Psoas muscle (tissue), 8 donors: ENCODE measurements at places on chromosomes 5 and 9. TPM values are rescaled to one million over a fixed set of nuclear protein-coding genes. Genes with fewer than 3 reads are reported as not detected.

DNA sequence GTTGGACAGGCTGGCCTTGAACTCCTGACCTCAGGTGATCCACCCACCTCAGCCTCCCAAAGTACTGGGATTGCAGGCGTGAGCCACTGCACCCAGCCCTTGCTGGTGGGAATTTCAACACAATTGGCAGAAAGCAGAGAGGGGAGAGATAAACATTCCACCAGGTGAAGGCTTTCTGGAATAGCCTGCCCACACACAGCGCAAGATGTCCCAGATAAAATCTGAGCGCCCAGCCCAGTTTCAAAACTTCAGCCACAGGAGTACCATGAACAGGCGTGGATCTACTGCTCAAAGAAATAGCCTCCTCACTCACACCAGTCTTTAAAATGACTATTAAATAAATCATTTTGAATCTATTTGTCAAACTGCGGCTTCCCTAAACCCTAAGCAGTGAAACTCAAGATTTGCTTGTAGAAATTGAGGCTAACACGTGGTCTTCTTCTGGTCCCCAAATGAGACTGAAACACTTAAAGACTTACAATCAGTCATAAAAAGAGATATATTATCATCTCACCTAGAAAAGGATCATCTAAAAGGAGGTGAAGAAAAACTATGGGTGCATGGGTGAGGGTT, 34.7 kb downstream of the CAPSL start:
- no peak for DNase-seq

DNA sequence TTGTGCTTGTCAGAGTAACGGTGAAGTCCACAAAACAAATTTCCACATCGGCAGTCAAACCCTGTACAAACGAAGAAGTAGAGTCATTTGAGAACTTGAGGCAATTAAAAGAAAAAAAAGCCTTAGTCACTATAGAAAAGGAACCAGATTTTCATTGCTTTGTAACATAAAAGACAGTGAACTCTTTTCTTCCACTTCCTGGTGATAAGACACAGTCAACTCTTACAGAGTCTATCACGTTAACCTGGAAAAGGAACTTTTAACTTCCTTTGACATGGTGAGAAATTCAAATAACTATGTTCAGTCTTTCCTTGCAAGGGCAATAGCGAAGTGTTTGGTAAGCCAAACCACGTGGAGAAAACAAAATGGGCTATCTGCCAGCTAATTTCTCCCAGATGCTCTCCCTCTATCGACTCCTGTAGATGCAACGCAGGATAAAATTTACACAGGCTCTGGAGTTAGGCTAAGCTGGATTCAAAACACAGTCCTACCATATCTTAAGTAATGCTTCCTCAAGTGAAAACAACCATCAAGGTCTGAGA, 8.9 kb downstream of the ZFAND5 start:
- no peak for DNase-seq

DNA sequence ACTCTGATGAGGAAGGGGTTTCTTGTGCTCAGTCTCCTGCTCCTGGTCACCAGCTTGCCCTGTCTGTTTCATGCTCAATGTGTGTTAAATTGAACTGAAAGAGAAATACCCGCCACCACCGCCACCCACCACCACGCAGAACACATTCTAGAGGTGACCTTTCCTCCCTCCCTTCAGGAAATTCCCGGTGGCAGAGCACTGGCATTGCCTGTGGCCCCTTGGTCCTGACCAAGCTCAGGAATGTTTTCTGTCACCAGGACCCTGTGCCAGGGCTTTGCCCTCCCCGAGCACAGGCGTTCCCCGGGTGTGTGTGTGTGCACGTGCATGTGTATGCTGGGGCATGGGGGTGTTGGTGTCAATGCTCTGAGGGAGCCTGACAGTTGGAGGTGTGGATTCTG, 10.2 kb upstream of the SLC25A51 start:
- DNase-seq: no peak

GRCh38 chr5:127928053-127928452, 155.5 kb upstream of the SLC12A2 start:
- no peak for DNase-seq

DNA sequence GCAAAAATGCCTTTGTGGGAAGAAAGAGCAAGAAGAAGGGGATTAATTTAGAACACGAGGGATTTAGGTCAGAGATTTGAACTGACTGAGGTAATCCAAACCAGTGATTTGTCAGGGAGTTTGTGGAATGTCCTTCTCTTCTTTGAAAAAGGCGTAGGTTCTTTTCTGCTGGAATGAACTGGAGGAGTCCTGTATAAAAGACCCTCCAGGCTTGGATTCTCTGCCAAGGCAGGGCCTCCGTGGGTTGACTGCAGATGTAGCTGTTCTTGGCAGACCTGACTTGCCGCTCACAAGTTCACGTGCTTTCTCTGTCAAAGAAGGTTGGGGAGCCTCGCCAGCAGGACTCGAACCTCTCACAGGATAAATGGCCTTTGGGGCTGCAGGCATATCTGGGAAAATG, 62.8 kb upstream of the STC2 start:
- no peak for DNase-seq

- DNase-seq: no peak
Measured at GRCh38 chr5:8729437-8729836, 816.4 kb downstream of the SEMA5A start.

- no peak for DNase-seq
Measured at GRCh38 chr5:14672082-14672481, 7.6 kb downstream of the OTULIN start.

GRCh38 chr5:143062379-143062778, 292.2 kb downstream of the ARHGAP26 start:
- DNase-seq: no peak

- DNase-seq: no peak
Measured at GRCh38 chr9:135503371-135504261, 3.1 kb downstream of the MRPS2 start.

DNA sequence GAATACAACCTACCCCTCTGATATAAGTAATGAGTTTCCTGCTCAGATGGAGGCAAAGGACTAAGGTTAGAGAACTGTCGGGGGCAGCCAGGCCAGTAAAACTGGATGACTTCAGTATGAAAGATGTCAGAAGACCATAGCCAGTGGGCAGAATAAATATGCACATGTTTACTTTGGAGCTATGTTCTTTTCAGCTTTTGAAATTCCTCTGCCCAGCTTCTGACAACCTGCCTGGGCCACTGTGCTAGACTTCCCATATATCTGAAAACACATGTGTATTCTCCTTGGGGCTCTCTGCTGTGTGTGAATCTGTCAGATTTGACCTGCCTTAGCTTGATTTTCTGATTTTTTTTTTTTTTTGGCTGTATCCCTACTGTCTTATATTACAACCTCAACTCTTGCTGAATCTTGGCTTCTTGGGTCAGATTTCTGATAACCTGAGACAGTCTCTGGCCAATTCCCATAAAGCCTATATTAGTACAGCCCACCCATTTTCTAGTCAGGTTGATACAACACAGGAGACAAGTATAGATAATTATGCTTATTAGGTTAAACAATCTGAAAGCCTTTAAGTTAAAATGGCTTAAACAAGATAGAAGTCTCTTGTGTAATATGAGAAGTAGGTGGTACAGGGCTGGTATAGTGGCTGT, 76.6 kb upstream of the PRLR start:
- no peak for DNase-seq

DNA sequence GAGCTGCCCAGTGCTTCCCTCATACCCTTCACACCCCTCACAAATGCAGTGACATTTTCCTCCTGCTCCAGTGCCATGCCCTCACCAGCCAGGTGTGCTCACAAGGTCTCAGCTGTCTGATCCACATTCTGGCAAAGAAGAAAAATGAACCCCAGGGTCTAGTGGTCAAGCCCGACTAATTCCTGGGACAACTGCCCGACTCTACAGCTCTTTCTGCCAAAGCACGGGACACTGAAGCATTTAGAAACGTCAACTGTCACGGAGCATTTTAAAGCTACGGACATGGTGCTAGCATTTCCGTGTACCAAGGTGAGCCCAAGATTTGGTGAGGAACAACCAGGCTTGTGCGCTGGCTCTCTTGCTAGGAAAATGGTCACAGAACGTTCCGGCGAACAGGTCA, 56.8 kb upstream of the PHYKPL start:
- DNase-seq: peak; percentile 4

GRCh38 chr9:70020991-70021571, 22.6 kb upstream of the MAMDC2 start:
- no peak for DNase-seq

DNA sequence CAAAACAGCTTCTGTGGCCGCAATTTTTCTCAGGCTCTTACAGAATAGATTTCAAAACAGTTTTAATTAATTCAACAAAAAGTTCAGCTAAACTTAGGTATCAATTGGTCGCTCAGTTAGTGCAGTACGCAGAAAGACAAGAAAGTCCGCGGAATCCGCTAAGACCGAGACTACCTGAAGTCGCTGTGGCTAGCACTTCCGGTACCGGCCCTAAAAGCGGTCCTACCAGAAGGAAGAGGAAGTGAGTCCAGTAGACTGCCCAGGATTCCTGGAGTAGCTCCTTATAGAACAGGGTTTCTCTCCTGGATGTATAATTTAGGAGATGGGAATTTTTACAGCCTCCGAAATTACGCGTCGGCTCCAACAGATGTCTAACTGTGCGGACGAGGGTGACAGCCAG, 16.6 kb upstream of the PCDHB2 start:
- no peak for DNase-seq

- no peak for DNase-seq
Measured at GRCh38 chr5:10839118-10839517, 78.1 kb upstream of the DAP start.

- DNase-seq: no peak
Measured at GRCh38 chr5:81316571-81316970, 15.2 kb downstream of the ZCCHC9 start.

DNA sequence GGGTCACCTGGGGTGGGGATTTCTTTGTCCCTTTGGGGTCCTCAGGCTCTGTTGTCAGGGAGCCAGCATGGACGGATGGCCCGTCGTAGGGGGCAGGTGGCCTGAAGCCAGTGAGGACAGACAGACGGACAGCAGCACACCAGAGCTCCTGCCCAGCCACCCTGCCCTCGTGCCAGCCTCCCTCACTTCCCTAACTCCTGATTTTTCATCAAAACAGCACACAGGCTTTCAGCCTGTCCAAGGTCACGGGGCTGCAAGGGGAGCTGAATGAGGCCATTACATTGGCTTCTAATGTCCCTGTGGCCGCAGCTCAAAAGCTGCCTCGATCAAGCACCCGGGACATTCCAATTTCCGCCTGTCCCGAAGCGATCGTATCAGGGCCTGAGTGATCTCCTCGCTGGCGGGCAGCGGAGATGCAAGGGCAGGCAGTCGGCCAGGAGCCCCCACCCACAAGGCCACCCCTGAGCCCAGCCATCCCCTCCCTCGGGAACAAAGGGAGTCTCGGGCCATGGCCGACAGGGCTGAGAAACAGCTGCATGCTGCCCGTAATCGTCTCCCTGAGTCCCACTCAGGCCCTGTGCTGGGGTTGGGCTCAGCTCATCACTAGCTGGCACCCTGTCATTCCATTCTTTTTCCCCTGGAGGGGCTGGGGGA, 50.5 kb upstream of the RNU6ATAC start:
- DNase-seq: peak; percentile 55

- DNase-seq: no peak
Measured at GRCh38 chr9:137026384-137026783, 1.7 kb downstream of the ABCA2 start.

DNA sequence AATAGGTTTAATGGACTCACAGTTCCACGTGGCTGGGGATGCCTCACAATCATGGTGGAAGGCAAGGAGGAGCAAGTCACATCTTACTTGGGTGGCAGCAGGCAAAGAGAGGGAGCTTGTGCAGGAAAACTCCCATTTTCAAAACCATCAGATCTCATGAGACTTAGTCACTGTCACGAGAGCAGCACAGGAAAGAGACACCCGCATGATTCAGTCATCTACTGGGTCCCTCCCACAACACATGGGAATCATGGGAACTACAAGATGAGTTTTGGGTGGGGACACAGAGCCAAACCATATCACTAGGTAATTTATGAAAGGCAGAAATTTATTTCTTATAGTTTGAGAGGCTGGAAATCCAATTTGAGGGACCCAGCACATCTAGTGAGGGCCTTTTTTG, 40.0 kb downstream of the MTREX start:
- no peak for DNase-seq

DNA sequence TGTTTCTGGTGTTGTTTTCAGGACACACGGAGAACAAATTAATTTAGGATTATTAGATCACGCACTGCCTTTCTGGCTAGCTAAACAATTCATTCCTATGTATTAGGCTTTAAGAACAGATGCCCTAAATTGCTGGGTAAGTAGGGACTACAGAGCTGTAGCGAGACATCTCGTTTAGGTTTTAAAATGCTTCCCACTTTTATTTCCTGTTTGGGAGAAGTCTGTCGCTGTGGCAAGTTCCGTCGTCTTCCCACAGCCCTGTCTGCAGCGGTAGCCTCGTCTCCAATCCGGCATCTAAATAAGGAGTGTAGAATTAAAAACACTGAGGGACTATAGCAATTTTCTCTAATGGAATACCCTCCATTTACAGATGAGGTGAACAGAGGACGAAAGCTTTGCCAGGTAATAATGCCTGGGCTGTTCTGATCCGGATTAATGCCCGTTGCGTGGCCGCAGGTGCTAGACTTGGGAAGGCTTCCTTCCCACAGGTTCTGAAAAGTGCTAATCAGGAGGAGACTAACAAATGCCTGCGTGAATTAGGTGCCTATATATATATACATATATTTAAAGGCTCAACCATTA, 1.3 kb upstream of the TRIM36 start:
- DNase-seq: no peak

DNA sequence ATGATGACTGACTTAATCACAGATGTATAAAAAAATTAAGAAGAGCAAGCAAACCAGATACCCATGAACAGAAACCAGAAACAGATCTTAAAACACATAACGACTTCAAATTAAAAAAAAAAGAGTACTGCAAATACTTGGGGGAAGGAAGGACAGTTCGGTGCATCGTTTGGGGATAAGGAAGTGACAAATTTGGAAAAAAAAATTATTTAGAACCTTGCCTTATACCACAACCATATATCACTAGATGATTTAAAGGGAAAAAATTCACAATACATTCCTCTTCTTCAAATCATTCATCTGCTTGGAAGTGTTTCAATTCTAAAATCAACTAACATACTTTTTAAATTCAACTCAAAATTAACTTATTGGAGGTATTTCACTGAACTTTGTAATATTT, 1038.6 kb upstream of the DMAC1 start:
- DNase-seq: no peak

GRCh38 chr9:88835038-88835466, 156.2 kb upstream of the S1PR3 start:
- DNase-seq: no peak

DNA sequence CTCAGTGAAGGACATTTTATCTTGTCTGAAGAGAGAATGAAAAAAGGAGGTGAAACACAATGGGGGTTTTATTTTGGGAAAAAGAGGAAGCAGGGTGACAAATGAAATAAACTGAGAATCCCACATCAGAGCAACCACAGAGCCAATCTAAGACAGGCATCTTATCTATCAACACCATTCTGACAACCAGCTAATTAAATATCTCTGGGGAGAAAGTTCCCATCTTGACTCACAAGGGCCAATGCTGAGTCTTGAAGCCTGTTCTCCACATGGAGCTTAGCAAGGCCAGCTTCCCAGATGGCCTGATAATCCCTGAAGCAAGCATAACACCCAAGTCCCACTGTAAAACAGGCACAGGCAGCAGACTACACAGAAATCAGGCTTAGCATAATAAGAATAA, 30.4 kb downstream of the DPYSL3 start:
- no peak for DNase-seq

PNPLA7 gene
- total RNA-seq: 22.3 TPM

LIFR gene
- total RNA-seq: 52.5 TPM

PPP6C gene
- total RNA-seq: 91.6 TPM

OR1J2 gene
- not detected for total RNA-seq

ANKRD33B gene
- total RNA-seq: 8.8 TPM

ALDH1A1 gene
- 14.1 TPM for total RNA-seq

NR4A3 gene
- total RNA-seq: 9.3 TPM

UBE2QL1 gene
- total RNA-seq: 20.3 TPM

RNF130 gene
- 41.1 TPM for total RNA-seq
